ENCODE measurements at places on chromosomes 7 and 10.

- no peak for DNase-seq
Observed at GRCh38 chr7:70533614-70534013, 598.3 kb upstream of the GALNT17 start.

- DNase-seq: no peak
Observed at GRCh38 chr10:18500576-18500975, 150.8 kb downstream of the NSUN6 start.

DNA sequence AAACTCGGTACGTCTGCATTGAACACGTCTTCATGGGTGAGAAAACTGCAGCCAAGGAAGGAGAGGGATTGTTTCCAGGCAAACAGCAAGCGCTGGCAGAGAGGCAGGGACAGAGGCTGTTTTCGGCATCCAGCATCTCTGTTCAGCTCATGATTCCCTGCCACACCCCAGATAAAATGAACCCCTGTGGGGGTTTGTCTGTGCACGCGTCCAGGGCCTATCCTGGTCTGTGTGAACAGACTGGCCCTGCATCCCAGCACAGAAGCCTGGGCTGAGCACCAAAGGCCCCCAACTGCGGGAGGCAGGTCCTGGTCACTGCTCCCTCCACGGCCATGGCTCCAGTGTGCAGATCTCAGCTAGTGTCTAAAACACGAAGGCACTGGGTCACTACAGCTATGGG is 83.3 kb upstream of the FAM20C start:
- no peak for DNase-seq

GRCh38 chr10:32923134-32923533 is 34.9 kb downstream of the ITGB1 start:
- no peak for DNase-seq

Data from stimulated activated CD8-positive, alpha-beta memory T cell treated with anti-CD3 and anti-CD28 coated beads, Interleukin-12 subunit alpha, Interleukin-12 subunit beta, amount 100 ng/mL, for 1 hour (primary cell).